ENCODE measurements at places on chromosomes 11 and 22.

DNA sequence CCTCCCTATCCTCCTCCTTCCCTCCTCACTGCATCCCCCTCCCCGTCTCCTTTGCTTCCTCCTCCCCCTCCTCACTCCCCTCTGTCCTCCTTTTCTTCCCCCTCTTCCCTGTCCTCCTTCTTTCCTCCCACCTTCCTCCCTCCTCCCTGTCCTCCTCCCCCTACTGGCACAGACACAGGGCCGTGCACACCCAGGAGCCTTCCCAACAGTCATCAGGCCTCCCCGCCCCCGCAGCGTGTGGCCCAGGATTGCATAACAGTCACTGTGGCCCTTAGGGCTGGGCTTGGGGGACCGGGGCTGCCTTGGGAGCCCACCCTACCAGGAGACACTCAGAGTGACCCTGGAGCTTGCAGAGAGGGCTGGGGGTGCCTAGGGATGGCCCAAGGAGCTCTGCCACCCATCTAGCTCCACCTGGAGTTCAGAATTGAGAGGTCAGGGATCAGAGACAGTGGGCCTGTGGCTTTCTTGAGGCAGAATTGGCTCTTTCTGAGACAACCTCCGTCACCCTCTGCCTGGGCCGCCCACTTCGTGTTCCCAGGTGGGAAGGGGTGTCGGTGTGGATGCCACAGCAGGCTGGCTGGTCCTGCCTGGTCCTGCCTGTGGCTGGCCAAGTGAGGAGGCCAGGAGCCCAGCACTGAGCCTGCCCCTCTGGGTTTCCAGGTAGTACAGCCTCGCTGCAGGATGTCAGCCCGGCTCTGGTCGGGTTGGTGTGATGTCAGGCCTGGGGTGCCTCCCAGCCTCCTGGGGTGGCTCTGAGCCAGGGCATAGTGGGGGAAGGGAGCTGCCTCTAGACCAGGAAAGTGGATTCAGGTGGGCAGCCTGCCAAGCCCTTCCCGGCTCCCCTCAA lies 1.6 kb downstream of the SPI1 start:
- DNase-seq = no peak

GRCh38 chr22:37526376-37526775 lies 7.2 kb upstream of the CARD10 start:
- no peak for DNase-seq

GRCh38 chr22:21778705-21779363 lies 43.2 kb upstream of the YPEL1 start:
- no peak for DNase-seq

- no peak for DNase-seq
Observed at GRCh38 chr11:46898396-46899095, 19.8 kb downstream of the LRP4 start.

GRCh38 chr11:132977746-132978145 lies 554.6 kb downstream of the OPCML start:
- no peak for DNase-seq

GRCh38 chr11:95566211-95566610 lies 223.4 kb downstream of the FAM76B start:
- DNase-seq = no peak

- no peak for DNase-seq
Observed at GRCh38 chr11:111449696-111450479, 62.3 kb downstream of the BTG4 start.

- peak; percentile 57 for DNase-seq
Observed at GRCh38 chr11:22703040-22703439, 36.6 kb downstream of the GAS2 start.

GRCh38 chr22:26334232-26334631 lies 94.8 kb upstream of the ASPHD2 start:
- no peak for DNase-seq

DNA sequence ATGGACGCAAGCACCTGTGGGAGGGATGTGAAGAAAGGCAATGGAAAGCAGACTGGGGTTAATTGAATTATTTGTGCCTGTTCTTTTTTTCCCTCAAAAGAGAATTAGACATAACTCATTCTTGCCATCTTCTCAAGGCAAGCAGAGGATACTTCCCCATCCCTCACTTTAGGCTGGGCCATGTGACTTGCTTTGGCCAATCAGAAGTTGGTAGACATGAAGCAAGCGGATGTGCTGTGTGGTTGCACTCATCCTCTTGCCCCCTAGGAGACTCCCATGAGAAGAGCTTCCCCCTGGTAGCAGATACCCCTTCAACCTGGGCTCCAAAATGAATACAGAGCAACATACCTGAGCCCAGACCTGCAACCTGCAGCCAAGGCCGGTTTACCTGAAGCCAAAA lies 124.4 kb upstream of the ZC3H12C start:
- DNase-seq = no peak

DNA sequence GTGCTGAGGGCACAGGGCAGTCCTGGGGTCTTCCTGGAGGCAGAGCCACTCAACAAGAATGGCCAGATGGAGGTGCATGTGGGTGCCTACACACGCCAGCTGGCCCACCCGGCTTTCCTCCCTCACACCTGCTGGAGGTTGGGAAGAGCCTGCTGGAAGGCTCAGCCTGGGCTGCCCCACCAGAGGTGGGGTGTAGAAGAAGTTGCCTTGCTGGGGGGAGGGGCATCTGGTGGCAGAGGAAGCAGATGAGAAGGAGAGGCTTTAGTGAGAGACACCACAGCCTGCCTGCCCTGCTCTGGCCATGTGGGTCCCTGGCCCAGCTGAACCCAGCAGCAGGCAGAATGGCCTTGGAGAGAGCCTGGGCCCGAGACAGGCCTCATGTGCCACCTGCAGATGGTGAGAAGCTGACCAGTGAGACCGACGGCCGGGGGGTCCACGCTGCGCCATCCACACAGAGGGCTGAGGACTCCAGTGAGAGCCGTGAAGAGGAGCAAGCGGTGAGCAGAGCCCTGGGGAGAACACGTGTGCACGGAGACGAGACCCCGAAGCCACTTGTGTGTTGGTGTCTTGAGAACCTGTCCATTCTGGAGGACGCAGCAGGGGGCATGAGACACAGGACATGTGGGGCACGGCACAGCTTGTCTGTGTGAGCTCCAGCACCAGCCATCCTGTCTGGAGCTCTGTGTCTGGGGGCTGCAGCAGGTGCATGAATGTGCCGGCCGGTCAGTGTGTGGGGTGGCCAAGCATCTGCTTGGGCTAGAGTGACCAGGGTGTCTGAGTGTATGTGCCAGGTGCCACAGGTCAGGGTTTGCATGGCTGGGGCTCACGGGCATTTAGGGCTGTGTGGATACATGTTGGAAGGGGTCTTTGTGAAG lies 2.7 kb downstream of the B4GALNT4 start:
- no peak for DNase-seq

- DNase-seq = no peak
Observed at GRCh38 chr11:95134491-95134890, 44.8 kb downstream of the ENDOD1 start.

DNA sequence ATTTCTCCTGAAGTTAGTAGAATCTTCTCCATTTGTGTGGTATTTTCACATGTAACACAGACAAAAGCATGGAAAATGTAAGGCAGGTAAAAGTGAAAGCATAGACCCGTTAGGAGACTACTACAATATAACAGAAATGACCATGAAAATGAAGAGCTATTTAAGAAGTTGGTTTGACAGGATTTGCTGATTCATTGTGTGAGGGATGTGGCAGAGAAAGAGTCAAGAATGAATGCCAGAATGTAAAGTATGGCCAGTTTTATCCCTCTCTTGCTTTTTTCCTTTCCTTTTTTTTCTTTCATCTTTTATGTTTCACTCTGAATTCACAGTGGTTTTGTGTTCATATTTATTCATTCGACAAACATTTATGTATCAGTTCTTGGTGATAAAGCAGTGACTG lies 115.9 kb downstream of the ARFGAP2 start:
- DNase-seq = no peak

DNA sequence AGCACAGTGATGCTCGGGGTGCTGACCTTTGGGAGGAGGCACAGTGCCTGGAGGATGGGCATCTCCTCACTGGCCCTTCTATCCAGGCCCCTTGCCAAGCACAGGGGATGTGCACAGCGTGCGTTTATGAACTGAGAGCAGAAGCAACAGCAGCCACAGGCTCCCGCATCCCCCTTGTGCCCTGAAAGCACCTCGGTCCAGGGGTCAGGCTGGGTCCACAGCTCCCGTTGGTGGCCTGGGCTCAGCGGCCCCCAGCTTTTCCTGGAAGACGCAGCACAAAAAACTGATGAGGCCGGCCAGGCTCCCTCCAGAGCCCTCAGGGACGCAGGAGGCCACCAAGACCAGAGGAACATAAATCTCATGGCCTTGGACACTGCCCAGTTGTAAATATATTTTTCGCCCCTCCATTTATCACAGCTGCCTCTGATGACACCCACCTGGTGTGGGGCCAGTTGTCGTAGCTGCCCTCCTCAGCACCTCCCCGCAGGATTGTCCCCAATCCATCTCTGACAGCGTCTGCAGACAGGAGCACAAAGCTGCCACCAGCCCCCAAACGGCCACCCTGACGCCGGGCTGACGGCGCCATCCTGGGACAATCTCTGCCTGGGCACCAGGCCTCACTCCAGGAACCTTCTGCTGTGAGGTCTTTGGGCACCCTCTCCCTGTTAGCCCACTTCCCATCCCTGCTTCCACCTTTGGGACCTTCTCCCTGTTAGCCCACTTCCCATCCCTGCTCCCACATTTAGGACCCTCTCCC lies 203.1 kb downstream of the BRD1 start:
- no peak for DNase-seq

GRCh38 chr11:337711-338110 lies 17.1 kb upstream of the IFITM3 start:
- no peak for DNase-seq

DNA sequence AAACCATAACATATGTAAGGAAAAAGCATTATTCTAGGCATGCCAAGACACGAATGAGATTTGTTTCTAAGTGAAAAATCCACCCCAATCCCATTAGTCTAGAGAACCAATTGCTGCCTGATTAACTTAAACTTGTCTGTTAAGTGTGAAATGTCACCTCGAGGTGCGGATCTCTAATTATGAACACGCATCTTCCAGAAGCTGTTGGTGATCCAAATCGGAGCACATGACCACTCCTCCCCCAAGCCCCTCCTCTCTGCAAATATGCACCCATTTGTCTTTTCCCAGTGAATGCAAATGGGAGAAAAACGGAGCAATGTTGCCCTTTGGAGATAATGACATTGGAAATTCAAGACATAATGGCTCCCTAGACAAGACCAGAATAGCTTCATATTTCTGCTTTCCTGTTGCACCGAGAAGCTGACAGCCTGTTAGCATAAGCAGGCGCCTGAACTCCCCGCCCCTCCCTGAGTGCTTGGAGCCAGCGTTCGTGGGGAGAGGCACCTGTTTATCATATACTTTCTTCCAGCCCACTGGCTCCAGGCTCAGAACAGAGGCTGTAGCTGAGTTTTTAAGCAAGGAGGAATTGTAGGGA lies 6.0 kb upstream of the FXYD6 start:
- no peak for DNase-seq

GRCh38 chr11:84923489-84923888 lies 703.7 kb downstream of the DLG2 start:
- DNase-seq = no peak

DNA sequence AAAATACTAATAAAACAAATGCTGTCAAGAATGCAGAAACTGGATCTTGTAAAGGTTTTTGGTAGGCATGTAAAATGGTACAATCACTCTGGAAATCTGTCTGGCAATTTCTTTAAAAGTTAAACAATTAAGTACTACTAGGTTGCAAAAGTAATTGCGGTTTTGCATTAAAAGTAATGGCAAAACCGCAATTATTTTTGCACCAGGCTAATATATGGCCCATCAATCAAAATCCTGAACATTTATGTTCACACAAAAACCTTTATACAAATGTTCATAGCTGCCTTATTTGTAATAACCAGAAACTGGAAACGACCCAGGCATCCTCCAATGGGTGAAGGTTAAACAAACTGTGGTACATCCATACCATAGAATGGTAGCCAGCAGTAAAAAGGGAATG lies 24.6 kb upstream of the ZDHHC13 start:
- DNase-seq = no peak

DNA sequence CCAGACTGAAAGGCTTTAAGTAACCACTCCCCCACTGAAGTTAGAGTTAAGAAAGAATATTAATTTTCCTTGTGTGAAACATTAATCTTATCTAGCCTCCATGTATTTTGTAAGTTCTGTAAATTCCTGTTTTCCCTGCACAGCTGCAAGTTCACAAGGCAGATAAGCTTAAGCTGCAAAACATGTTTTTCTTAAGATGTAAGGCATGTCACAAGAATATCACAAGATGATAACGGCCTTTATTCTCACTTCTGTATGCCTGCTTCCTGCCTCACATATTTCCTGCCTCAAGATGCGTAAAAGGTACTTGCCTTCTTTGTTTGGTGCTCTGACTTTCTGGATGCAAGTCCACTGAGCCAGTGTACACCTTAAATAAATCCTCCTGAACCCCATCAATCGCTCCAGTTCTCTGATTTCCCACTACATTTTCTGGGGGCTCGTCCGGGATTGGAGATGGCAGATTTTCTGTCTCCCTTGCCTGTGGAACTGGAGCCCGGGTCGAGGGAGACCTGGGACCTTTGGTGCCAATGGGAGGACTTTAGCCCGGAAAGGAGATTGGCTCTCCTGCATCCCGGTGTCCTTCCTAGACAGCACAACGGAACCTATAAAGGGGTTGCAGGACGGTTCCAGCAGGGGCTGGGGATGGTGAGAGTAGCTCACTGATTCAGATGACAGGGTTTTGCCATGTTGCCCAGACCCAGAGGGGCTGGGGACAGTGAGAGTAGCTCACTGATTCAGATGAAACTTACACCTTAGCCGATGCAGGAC lies 30.2 kb downstream of the PPARA start:
- DNase-seq = peak; percentile 23

DNA sequence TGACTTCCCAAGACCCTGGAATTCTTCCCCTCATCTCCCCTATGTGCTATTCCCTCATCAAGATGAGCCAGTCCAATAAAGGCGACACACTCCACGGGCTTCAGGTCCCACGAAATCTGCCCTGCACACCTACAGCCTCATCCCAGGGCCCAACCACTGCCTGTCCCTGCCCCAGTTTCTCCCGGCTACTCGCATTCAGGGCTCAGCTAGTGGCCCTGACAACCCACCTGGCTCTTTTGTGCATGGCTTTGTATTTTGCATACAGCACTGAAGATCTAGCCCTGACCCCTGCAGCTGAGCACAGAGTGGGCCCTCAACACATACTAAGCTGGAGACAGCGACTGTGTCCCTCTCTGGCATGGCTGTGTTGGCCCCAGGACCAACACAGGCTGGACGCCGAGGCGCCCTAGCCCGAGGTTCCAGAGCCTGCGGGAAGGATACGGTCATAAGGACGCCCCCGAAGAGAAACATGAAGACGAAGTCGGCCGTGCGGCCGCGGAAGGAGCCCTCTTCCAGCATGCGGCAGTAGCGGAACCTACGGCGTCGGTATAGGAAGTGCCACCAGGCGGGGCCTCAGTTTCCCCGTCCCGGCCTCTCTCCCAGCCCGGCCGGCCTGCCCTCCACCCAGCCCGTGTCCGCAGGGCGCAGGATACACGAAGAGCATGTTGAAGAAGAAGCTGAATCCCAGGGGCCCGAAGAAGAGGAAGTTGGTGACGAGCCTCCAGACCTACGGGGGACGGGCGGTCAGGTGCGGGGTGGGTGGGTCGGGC lies 710 bp downstream of the DERL3 start:
- DNase-seq = no peak

Data from activated naive CD4-positive, alpha-beta T cell treated with anti-CD3 and anti-CD28 coated beads for 36 hours (primary cell).